ENCODE measurements at places on chromosomes 5 and 9. TPM values are rescaled to one million over a fixed set of nuclear protein-coding genes. Genes with fewer than 3 reads are reported as not detected.

Gene RANBP17
- not detected for total RNA-seq

Gene RXFP3
- total RNA-seq: not detected

Gene C9orf78
- total RNA-seq: 83.9 TPM

DNA sequence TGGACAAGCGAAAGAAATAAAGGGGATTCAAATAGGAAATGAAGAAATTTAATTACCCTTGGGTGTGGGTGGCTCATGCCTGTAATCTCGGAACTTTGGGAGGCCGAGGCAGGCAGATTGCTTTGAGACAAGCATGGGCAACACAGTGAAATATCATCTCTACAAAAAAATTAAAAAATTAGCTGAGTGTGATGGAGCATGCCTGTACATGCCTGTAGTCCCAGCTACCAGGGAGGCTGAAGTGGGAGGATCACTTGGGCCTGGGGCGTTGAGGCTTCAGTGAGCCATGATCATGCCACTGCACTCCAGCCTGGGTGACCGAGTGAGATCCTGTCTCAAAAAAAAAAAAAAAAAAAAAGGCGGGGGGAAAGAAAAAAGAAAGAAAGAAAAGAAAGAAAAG, 4.0 kb upstream of the RCL1 start:
- peaks cover 13% of the 10 kb centered on the region for H3K4me1 ChIP-seq
- no peak for DNase-seq
- no peaks in the 10 kb centered on the region for H3K36me3 ChIP-seq
- no peak overlapping the region for H3K4me3 ChIP-seq

DNA sequence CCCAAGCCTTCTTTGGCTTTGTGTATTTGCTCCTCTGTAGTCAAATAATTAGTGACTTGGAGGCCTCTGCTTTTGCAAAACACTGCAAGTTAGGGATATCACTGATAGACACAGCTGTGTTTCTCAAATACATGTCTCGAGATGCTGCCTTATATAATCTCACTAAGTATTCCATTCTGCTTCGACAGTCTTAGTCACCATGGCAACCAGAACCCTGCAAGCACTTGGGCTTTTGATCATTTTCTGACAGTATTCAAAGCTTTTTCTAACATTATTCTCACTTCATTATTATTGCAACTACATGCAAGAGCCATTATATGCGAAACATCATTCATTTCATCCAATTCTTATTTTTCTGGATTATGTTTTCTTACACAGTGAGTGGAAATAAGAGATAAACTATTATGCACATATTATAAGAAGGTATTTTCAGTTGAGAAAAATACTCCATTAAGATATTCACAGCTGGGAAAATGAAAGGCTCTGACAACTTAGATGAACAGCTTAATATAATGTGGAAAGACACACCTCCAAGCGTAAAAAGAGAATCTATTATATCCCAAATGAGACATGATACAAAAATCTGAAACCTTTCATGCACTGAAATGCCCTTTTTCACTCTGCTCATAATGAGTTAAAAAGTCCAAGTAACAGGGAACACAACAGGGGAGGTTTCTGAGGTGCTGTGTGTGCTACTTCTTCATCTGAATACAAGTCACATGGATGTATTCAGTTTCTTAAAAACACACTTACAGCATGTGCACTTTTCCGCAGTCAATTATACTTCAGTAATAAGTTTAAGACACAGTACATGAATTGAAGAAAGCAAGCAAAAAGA, 93.9 kb downstream of the SCAI start:
- no peaks in the 10 kb centered on the region for H3K27me3 ChIP-seq
- H3K4me1 ChIP-seq: no peaks in the 10 kb centered on the region
- H3K4me3 ChIP-seq: no peak overlapping the region
- H3K27ac ChIP-seq: no peak overlapping the region

GRCh38 chr5:20157089-20157488, 169.1 kb upstream of the CDH18 start:
- no peaks in the 10 kb centered on the region for H3K36me3 ChIP-seq
- no peaks in the 10 kb centered on the region for H3K4me1 ChIP-seq
- DNase-seq: no peak
- no peak overlapping the region for H3K4me3 ChIP-seq
- H3K27ac ChIP-seq: no peak overlapping the region

- H3K27ac ChIP-seq: no peak overlapping the region
- no peak for DNase-seq
- peaks cover 2% of the 10 kb centered on the region for H3K27me3 ChIP-seq
- peaks cover 3% of the 10 kb centered on the region for H3K36me3 ChIP-seq
Measured at GRCh38 chr5:168740092-168740800, 161.1 kb upstream of the PANK3 start.

DNA sequence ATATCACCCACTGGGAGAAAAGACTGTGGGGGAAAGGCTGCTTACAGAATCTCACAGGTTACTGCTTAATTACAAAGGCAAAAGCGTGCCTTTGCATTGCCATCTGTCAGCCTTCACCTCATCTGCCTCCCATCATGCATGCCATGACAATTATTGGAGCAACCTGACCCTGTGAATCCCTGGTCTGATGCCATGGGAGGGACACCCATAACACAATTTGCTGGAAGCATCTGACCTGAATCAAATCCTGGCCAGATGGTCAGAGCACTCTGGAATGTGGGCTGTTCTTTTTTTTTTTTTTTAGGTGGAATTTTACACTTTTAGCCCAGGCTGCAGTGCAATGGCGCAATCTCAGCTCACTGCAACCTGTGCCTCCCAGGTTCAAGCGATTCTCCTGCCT, 11.6 kb upstream of the RETREG1 start:
- peaks cover 57% of the 10 kb centered on the region for H3K4me1 ChIP-seq
- peak overlapping the region; percentile 96 for H3K27ac ChIP-seq
- DNase-seq: no peak
- H3K36me3 ChIP-seq: peaks cover 3% of the 10 kb centered on the region
- H3K27me3 ChIP-seq: no peaks in the 10 kb centered on the region

DNA sequence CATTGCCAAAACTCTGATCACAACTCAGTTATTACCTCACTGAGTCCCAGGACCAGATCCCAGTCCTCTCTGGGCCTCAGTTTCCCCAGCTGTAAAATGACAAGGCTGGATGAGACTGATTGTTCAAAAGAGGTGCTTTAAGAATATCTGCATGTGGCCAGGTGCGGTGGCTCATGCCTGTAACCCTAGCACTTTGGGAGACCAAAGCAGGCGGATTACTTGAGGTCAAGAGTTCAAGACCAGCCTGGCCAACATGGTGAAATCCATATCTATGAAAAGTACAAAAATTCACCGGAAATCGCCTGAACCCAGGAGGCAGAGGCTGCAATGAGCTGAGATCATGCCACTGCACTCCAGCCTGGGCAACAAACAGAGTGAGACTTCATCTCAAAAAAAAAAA, 8.3 kb downstream of the ATOX1 start:
- no peaks in the 10 kb centered on the region for H3K27me3 ChIP-seq

DNA sequence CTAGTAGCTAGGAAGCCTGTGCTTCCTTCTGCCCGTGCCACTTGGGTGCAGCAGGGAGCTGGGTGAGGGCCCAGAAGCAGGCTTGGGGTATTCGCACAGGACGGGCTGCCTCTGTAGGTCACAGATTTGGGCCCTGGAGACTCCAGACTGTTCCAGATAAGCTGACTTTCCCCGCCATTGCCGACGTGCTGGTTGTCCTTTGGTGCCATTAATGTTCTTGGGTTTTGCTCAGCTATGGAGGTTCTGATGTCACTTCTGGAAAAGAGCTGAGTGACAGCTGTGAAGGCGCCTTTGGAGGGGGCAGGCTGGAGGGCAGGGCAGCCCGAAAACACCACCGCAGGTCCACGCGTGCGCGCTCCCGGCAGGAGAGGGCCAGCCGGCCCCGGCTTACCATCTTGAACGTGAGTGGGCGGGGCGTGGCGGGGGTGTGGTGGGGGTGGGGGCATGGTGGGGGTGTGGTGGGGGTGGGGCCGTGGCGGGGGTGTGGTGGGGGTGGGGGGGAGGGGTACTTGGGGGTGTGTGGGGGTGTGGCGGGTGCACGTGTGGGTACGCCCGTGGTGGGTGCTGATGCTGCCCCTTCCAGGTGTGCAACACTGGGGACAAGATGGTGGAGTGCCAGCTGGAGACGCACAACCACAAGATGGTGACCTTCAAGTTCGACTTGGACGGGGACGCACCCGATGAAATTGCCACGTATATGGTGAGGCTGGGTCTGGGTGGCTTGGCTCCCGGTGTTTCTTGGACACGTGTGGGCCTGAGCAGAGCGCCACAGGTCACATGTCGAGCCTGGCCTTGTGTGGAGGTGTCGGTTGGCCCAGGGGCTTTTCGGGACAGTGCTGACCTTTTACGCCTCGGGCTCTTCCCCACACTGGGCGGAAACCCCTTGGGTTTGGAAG, 79.6 kb downstream of the WNK2 start:
- no peak for DNase-seq
- H3K36me3 ChIP-seq: no peaks in the 10 kb centered on the region
- H3K4me3 ChIP-seq: no peak overlapping the region
- peaks cover 6% of the 10 kb centered on the region for H3K4me1 ChIP-seq
- H3K27me3 ChIP-seq: peaks cover 2% of the 10 kb centered on the region

DNA sequence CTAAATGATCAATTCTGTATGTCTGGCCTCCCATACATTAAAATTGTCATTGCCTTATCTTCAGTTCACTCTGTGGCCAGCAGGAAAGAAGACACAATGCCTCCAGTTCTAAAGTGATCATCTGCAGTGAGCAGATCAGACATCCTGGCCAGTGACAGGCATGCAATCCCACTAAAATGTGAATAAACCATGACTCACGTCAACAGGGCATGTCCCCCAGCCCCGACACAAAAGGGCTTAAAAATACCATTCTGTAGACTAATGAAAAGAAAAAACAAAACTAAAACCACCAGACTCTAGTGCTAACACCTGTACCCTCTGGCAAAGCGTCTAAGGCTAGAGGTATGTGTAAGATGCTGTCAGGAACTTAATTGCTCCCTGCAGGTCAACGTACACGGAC, 38.5 kb downstream of the DDX31 start:
- no peak overlapping the region for H3K27ac ChIP-seq
- no peak overlapping the region for H3K4me3 ChIP-seq
- peaks cover 20% of the 10 kb centered on the region for H3K36me3 ChIP-seq
- no peak for DNase-seq
- no peaks in the 10 kb centered on the region for H3K4me1 ChIP-seq
- H3K27me3 ChIP-seq: no peaks in the 10 kb centered on the region

- DNase-seq: no peak
- H3K4me3 ChIP-seq: no peak overlapping the region
- peaks cover 30% of the 10 kb centered on the region for H3K4me1 ChIP-seq
- H3K27ac ChIP-seq: no peak overlapping the region
Measured at GRCh38 chr5:32526810-32527209, 58.5 kb upstream of the SUB1 start.

- H3K27me3 ChIP-seq: peaks cover 8% of the 10 kb centered on the region
- DNase-seq: no peak
- H3K36me3 ChIP-seq: no peaks in the 10 kb centered on the region
- H3K27ac ChIP-seq: no peak overlapping the region
- H3K4me1 ChIP-seq: no peaks in the 10 kb centered on the region
- no peak overlapping the region for H3K4me3 ChIP-seq
Measured at GRCh38 chr5:133761632-133762031, 149.3 kb upstream of the FSTL4 start.

DNA sequence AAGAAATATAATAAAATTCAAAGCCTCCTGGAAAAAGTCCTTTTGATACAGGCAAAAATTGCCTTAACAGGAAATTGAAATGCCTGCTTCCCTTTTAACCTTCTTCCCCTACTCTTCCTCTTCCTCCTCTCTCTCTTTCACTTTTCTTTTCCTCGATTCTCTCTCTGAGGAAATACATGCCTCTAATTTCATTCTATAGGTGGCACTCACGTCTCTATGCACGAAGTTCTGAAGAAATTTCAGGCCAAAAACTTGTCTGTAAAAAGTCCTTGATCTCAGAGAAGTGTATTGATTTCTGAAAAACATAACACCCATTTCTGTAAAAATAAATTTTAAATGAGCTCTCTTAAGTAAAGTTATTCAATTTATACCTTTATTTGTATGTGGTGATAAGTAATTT, 371.7 kb upstream of the IRX4 start:
- DNase-seq: no peak
- no peak overlapping the region for H3K27ac ChIP-seq
- H3K36me3 ChIP-seq: no peaks in the 10 kb centered on the region
- no peaks in the 10 kb centered on the region for H3K27me3 ChIP-seq

DNA sequence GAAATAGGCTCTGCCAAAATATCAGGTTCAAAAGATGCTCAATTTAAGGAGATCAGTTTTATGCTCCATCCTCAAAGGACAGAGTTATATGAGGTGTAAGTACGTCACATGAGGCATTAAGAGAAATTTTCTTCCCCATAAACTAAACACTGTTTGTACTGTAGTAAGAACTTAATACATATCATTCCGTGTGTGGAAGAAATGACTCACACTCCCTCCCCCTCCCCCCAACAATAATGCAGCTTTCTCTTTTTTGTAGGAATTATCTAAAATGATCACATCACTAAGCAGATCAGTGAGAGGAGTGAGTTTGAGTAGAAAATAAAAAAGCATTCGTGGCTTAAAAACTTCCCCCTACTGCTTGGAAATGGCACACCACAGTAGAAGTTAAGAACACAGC, 2.2 kb downstream of the CDH12 start:
- DNase-seq: no peak
- no peak overlapping the region for H3K27ac ChIP-seq
- peaks cover 8% of the 10 kb centered on the region for H3K27me3 ChIP-seq
- H3K4me1 ChIP-seq: peaks cover 6% of the 10 kb centered on the region

DNA sequence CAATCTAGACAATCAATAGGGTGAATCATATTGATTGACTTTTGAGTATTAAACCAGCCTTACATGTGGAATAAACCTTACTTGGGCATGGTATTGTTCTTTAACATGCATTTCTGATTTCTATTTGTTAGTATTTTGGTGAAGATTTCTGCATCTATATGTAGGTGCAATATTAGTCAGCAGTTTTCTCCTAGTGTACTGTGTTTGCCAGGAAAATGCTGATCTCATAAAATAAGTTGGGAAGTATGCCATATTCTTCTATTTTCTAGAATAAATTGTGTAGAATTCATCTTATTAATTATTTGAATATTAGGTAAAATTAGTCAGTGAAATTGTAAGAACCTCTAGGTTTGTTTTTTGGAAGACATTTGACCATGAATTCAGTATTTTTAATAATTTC, 38.4 kb downstream of the ANXA2R start:
- no peak for DNase-seq
- H3K4me3 ChIP-seq: no peak overlapping the region
- peaks cover 8% of the 10 kb centered on the region for H3K27me3 ChIP-seq
- H3K4me1 ChIP-seq: peaks cover 27% of the 10 kb centered on the region
- H3K36me3 ChIP-seq: peaks cover 6% of the 10 kb centered on the region

DNA sequence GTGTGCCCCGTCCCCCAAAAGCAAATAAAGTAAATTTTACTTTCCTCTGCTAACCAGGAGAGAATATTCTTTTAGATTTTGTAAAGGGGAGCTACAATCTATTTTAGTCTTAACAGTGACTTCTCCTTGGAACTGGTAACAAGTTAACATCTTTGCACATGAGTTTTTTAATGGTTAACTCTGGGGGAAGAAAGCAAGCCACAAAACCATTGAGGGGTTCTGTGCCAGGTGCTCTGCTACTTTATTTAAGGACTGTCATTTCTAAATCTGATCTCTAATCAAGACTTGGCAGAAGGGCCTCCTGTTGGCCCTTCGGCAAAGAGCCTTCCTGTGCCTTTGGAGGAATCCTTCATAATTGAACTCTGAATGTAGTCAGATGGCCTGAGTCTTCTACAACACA, 153.4 kb downstream of the SLC12A2 start:
- H3K36me3 ChIP-seq: no peaks in the 10 kb centered on the region
- no peaks in the 10 kb centered on the region for H3K4me1 ChIP-seq
- DNase-seq: no peak
- no peak overlapping the region for H3K27ac ChIP-seq
- H3K27me3 ChIP-seq: peaks cover 5% of the 10 kb centered on the region

Measured in activated CD4-positive, alpha-beta T cell treated with anti-CD3 and anti-CD28 coated beads, Interleukin-2, amount 10 ng/mL, durations not matched to agents 7 days and 5 days (primary cell).